ENCODE measurements at places on chromosomes 6 and 20.

- no peak for DNase-seq
Observed at GRCh38 chr6:37158508-37158907, 11.4 kb upstream of the PIM1 start.

DNA sequence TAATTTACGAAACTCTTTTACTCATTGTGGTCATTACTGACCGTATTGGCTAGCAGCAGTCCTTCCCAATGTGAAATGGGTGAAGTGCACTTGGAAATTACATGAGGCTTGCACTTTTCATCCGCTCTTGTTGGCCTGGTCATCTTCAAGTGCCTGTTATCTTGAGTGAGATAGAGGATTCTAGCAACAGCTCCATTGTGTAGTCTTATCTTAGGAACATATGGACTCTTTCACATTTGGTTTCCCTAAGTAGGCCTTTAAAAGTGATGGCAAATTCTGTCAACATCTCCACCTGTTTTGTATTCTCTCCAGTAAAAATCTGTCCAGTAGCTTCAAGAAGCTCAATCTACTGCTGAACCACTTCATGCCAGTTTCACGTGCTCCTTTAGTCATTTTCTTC is 114.8 kb upstream of the MARCKS start:
- DNase-seq, result no peak

- DNase-seq, result no peak
Observed at GRCh38 chr6:23435798-23436197, 690.2 kb upstream of the NRSN1 start.

GRCh38 chr6:68427630-68428029 is 207.5 kb upstream of the ADGRB3 start:
- no peak for DNase-seq

- DNase-seq, result no peak
Observed at GRCh38 chr6:133542056-133542821, 301.1 kb downstream of the EYA4 start.

DNA sequence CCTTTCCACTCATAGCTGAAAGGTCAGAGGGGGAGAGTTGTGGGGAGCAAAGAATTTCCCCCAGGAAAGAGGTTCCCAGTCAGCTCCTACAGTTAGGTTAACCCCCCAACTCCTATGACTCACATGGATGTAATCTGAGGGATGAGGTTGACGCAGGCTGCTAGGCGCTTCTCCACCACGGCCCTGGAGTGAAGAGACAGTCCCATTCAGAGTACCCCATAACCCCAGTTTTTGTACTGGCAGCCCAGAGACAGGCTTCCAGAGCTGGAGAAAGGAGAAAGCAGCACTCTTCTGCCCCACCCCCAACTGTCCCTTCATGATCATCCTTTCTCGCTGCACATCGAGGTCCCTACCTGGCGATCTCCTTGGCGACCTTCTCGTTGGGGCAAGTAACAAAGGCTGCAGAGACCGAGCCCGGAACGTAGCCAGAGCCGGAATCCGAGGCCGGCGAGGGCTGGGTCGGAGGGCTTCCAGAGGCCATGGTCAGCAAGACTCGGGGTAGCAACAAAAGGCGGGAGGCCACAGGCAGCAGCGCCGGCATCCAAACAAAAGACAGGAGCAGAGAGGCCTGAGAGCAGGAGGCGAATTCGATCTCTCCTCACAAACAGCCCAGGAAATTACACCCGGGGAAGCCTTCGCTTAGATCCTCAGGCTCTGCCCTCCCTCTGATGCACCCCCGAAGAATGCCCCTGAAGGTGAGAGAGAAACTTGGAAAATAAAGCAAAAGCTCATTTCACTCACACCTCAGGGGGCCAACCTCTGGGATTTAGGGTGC is 592 bp downstream of the CUTA start:
- DNase-seq, result no peak

DNA sequence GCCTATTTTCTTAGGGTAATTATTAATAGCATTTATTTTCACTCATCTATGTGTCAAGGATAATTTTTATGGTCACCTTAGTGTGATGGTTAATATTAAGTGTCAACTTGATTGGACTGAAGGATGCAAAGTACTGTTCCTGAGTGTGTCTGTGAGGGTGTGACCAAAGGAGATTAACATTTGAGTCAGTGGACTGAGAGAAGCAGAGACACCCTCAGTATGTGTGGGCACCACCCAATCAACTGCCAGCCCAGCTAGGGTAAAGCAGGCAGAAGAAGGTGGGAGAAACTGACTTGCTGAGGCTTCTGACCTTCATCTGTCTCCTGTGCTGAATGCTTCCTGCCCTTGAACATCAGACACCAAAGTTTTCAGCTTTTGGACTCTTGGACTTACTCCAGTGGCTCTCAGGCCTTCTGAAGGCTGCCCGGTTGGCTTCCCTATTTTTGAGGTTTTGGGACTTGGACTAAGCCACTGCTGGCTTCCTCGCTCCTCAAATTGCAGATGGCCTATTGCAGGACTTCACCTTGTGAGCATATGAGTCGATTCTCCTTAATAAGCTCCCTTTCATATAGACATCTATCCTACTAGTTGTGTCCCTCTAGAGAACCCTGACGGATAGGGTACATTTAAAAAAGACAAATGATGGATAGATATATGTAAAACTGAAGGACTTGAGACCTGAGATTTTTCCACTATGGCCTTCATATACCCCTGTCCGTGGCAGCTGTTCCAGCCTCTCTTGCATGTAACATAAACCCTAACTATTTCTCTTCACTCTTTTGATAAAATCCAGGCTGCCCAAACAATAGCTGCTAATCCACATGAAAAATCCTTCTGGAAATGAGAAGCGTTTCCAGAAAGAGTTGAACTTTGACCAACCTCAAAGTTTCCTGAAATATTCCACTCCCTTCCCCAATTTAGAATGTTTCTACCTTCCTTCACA is 62.1 kb upstream of the RGS17 start:
- DNase-seq, result no peak

DNA sequence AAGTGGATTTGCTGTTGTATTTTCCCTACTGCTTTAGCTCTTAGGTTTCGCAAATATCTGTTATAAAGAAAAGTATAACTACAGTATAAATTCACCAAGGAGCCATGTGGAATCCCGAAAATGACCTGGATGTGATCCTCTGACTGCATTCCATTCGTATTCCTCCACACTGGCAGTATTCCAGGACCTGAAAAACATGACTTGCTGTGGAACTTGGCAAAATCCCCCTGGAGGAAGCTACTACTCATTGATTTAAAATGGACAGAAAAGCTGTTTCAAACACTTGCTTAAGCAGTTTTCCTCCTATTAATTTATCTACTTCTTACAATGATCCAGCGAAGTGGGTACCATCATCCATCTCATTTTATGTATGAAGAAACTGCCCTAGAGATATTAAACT is 13.3 kb upstream of the ENPP5 start:
- no peak for DNase-seq

DNA sequence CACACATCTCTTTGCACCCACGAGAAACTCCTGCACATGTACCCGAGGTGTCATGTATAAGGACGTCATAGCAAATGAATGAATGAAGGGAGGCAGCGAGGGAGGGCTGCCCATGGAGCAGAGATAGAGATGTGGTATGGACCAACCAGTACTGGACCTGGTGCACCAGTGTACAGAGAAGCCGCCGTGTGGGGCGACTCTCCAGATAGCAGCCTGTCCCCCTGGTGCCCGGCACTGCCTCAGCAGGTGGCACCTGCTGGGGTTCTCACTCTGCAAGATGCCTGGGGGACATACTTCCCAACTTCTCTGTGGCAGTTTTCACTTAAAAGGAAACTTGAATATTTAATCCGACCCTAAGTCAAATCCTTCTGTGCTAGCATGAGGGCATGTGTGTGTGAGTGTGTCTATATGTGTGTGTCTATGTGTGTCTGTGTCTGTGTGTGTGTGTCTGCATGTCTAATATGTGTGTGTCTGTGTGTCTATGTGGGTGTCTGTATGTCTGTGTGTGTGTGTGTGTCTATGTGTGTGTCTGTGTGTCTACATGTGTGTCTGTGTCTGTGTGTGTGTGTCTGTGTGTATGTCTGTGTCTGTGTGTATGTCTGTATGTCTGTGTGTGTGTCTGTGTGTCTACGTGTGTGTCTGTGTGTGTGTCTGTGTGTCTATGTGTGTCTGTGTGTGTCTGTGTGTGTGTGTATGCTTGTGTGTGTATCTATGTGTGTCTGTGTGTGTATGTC is 132.0 kb downstream of the RNASET2 start:
- no peak for DNase-seq

DNA sequence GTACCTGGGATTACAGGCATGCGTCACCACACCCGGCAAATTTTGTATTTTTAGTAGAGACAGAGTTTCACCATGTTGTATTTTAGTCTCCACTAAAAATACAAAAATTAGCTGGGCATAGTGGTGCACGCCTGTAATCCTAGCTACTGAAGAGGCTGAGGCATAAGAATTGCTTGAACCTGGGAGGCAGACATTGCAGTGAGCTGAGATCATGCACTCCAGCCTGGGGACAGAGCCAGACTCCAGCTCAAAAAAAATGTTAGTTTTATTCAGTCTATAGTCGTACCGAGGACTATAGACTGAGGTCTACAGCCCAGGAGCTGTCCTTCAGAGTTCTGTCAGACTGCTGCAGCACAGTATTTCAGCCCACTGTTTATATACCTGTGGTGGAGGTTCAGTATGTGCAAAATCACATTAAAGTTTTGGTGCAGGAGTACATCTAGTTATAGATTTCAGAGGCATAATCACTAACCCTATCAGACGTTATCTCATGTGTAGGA is 3.6 kb upstream of the CASP8AP2 start:
- no peak for DNase-seq

- no peak for DNase-seq
Observed at GRCh38 chr20:18790787-18791186, 22.8 kb upstream of the SCP2D1 start.

DNA sequence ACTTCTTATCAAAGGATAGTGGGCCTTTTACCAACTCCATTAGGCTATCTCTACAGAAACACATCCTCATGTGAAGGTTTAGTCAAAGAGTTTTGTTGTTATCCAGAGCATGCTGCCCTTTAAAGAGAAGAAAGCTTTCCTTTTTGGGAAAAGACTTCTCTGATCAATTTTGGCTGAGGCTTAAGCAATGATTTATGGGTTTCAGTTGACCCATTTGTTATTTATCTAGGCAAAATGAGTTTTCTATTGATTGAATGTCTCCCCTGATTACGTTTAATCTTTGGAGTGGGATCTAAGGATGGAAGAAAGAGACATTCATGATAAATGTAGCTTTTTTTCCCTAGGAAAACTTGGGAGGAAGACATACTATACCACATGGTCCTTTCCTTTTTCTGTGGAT is 326.6 kb upstream of the JAG1 start:
- no peak for DNase-seq

GRCh38 chr6:154673919-154674318 is 59.3 kb upstream of the SCAF8 start:
- no peak for DNase-seq

- DNase-seq, result no peak
Observed at GRCh38 chr20:42214074-42214473, 595.9 kb upstream of the CHD6 start.

DNA sequence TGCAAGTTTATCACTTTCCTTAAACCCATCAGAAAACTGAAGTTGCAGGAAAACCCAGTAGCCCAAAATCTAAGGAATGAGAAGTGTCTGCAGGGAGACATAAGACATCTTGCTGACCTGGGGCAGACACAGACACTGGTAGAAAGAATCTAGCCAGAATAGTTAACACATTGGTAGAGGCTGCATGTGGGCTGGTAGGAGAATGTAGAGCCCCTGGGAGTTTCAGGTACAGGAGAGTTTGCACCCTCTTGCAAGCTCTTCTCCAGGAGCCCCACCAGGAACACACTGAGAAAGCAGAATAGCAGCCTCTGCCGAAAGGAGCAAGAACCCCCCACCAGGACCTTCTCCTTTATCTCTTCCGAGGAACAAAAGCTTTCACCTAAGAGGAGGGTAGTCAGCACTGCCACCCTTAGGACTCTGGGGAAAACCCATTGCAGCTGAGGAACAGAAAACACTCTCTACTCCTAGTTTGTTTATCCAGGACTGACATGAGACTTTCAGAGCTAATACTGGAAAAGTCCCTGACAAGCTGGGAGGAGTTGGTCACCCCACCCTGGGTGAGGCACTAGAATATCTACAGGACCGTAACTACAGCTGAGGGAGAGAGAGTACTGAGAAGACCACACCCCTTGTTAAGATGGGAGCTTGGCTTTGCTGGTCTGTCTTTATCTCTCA is 10.5 kb upstream of the OGFRL1 start:
- no peak for DNase-seq

DNA sequence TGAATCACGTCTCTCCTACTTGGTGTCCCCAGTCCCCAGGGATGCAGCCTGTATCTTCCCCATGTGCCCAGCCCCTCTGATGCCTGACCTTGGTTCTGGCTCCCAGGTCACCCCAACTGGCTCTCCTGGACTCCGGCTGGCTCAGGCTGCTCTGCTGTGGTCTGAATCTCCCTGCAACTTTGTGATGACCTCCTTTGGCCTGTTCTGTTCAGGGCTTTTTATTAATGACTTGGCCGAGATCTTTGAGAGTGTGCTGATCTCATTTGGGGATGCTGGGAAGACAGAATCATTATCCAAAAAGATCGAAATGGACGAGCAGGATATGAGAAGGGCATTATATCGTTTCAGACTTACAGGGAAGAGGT is 67.4 kb downstream of the IGF2R start:
- no peak for DNase-seq

GRCh38 chr20:14997791-14998190 is 660.4 kb upstream of the FLRT3 start:
- no peak for DNase-seq

DNA sequence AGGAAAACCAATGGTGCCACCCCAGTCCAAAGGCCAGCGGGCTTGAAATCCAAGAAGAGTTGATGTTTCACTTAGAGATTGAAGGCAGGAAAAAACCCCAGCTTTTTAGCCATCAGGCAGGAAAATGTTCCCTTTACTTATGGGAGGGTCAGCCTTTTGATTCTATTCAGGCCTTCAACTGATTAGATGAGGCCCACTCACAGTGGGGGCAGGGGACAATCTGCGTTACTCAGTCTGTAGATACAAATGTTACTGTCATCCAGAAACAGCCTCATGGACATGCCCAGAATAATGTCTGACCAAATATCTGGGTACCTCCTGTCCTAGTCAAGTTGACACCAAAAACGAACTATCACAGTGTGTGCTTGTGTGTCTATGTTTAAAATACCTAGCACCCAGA is 121.2 kb upstream of the KCNQ5 start:
- DNase-seq, result no peak

DNA sequence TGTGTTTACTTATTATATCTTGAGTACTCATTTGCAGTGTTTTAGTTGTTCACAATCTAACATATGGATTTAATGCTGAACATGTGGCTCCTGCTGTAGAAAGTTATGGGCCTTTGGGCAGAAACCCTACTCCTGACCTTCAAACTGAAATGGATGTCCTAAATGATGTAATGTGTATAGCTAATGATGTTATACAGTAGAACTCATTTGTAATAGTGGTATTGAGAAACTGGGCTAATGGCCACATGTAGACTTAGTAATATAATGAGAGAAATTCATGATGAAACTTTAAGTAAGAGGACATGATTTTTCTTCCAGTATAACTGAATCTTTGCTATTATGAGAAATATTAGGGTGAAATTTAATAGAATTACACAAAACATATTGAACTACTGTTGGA is 121.3 kb upstream of the PTPRK start:
- DNase-seq, result no peak

GRCh38 chr20:44039741-44040140 is 125.1 kb downstream of the TOX2 start:
- no peak for DNase-seq
